ENCODE measurements at places on chromosomes 11 and 22.

GRCh38 chr11:101960231-101960630, 43.9 kb upstream of the ANGPTL5 start:
- no peak for DNase-seq

DNA sequence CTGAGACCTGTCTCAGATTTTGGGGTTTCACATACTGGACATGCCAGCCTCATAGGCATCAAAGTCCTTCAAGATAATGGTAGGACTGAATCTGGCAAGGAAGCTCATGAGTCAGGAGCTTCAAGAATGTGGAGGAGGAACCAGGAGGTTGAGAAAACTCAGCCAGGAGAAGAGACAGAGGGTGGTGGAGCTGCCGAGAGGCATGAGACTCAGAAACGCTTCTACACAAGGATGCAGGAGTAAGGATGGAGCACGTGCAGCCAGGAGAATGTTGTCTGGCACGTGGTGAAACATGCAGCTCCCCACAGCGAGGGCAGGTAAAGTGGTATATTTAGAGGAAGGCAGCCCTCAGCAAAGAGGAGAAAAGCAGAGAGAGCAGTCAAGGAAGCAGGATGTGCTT, 148.7 kb upstream of the ISX start:
- no peak for DNase-seq

GRCh38 chr11:14347991-14348390, 11.0 kb downstream of the RRAS2 start:
- no peak for DNase-seq

DNA sequence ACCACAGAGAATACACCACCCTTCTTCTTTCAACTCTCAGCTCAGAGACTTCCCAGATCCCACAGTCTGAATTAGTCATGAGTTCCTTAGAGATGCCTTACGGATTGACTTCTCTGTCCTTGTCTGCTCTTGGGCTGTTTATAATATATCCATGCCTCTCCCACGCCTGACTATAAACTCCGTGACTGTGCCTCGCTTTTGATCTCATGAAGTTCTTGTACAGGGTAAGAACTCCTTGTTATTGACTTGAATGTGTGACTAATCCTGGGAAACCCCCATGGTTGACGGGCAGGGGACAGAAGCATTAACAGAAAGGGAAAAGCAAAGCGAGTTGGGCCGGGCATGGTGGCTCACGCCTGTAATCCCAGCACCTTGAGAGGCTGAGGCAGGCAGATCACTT, 62.4 kb upstream of the POU2AF1 start:
- peak; percentile 51 for DNase-seq

DNA sequence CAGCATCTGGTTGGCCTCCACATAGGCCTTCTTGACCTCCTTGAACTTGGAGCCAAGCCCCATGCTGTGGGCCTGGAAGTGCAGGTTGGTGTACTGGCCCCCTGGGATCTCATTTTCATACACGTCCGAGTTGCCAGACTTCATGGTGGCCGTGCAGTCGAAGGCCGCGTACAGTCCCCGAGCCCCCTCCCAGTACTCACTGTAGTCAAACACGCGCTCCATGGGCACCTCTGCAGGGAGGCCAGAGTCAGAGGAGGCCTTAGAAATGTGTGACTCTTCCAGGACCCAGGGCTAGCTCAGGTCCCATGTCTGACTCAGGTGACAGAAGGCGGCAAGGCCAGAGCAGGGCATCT, 6.7 kb upstream of the LRFN4 start:
- DNase-seq: no peak

- no peak for DNase-seq
Observed at GRCh38 chr11:67628710-67629385, 889 bp downstream of the NUDT8 start.

- DNase-seq: no peak
Observed at GRCh38 chr11:62882431-62882749, 1.7 kb downstream of the SLC3A2 start.

DNA sequence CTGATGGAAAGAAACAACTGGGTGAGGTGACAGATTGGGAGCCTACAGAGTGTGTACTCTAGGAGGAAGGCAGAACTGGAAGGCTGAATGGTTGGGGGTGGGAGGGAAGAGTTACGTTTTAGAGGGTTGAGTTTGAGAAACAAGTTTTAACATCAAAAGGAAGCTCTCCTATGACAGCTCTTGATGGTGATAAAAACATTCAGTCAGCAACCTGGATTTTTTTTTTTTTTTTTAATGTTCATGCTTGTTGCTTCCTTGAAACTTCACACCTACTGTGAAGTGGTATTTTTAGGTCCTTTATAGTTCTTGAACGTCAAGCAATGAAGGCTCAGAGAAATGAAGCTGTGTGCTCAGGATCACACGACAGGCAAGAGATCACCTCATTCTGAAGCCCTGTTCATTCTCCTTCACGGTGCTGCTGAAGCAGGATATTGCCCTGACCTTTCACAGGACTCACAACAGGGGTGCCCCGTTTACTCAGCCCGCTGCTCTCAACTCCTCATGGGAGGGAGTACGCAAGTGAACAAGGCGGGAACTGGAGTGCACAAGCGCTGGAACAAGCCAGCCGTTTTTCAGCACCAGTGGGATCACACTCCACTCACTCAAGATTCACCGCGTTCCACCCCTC, 1.6 kb upstream of the TMEM109 start:
- DNase-seq: no peak

- no peak for DNase-seq
Observed at GRCh38 chr22:30115705-30116104, 35.4 kb downstream of the HORMAD2 start.

DNA sequence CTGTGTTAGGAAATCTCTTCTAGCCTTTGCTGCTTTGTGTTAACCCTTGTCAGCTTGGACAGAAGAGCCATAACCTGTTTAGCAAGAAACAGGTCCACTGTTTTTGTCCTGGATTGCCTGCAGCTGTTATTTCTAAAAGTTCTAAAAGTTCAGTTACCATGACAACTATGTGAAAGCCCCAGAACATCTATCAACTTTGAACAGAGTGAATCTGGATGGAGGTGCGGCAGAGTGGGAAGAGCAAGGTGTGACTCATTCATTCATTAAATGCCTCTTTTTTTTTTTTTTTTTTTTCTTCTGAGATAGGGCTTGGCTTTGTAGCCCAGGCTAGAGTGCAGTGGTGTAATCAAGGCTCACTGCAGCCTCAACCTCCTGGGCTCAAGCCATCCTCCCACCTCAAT, 50.5 kb downstream of the RBX1 start:
- DNase-seq: no peak

GRCh38 chr11:71582309-71582895, at the start of gene KRTAP5-11:
TSS of gene KRTAP5-11 (minus strand) at chr11:71582875. CDS start at chr11:71582837, 38 bp downstream.
- no peak for DNase-seq

- DNase-seq: no peak
Observed at GRCh38 chr11:5712507-5712906, 22.9 kb downstream of the TRIM22 start.

GRCh38 chr11:102385085-102386007, 38.3 kb downstream of the BIRC2 start:
- DNase-seq: no peak

DNA sequence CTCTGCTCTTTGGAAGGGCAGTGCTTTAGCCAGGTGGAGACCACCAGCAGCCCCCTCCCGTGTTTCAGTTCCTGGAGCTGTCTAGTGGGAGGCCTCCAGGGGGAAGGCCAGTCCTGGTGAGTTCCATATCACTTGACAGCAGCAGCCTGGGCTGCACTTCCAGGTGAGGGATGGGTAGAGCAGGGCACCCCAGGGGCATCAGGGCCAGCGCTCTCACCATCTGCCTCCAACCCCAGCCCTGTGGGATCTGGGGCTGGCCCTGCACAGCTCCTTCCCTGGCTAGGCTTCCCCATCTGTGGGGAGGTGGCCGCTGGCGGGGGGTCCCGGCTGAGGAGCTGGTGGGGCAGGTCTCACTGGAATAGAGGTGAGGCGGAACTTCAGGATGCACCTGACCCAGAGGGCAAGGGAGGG, 60.5 kb downstream of the MORC2 start:
- no peak for DNase-seq

DNA sequence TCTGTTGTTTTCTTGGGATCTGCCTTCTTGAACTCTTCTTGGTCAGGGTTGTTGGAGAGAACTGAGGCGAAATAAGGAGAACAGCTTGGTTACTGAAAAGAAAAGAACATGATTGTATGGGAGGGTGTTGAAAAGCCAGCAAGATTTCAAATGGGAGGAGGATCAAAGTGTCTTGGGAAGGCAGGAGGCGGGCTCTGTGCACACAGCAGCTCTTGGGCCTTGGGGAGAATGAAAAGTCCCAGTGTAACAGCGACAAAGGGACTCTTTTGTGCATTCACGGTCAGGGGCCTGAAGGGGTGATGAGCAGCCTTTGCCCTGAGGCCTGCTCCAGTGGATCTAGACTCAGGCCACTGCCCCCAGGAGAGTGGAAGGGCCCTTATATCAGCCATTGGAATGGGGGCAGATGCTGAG, 135.4 kb downstream of the ADAMTS15 start:
- no peak for DNase-seq

GRCh38 chr11:98177925-98178324, 842.8 kb upstream of the CNTN5 start:
- DNase-seq: no peak

DNA sequence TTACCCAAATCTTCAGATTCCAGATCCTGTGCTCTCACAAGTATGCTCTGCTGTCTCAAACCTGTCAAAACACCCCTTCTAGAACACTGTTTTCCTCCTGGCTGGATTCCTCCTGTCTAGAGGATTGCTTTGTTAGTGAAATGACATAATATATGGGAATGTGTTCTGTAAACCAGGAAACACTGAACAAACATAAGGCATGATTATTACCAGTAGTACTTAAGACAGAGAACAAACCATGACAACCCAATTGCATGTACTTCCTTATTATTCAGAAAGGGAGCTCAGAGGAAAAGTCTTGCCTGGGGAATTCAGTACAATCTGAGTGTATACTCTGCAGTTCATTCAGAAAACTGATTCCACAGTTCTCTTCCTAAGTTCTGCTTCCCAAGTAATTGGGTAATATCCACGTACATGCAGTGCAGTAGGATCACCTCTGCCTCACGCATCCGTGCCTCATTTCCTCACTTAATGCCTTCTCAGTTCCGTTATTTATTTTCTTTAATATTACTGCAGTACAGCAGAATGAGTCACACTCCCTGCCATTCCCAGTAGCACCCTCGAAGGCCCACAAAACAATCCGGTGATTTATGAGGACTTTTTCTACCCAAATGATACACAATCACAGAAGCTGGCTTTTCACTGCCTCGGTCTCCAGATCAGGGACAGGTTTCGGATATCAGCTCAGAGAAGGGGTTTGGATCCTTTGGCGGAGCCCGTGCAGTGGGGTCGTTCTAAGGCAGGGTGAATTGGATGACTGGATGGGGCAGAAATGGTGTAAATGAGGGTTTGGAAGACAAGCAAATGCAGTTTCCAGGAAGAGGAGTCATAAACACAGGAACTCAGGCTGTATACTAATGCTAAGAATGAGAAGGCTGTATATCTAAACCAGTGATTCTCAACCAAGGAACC, 896.9 kb downstream of the KCNA4 start:
- peak; percentile 37 for DNase-seq

- DNase-seq: peak; percentile 51
Observed at GRCh38 chr22:25368271-25368670, 148.8 kb downstream of the CRYBB2 start.

GRCh38 chr11:72072348-72072747, 8.0 kb downstream of the NUMA1 start:
- DNase-seq: peak; percentile 60

DNA sequence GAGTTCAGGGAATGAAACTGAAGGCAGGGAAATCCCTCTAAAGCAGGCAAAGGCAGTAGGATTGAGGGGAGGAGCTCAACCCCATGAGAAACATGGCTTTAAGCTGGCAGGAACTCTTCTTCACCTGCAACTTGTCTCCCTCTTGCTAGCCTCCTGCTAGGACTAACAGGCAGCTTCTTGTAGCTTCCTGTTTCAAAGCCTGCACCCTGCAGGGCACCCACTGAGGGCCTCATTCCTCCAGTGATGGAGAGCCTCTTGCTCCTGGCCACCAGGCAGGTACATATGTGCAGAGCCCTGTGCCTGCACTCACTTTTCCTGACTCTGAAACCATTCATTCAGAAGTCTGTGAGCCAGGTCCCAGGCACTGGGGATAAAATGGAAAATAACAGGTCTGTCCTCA, 137.0 kb downstream of the SERGEF start:
- no peak for DNase-seq

- peak; percentile 48 for DNase-seq
Observed at GRCh38 chr11:19345848-19346681, 105.3 kb upstream of the E2F8 start.

DNA sequence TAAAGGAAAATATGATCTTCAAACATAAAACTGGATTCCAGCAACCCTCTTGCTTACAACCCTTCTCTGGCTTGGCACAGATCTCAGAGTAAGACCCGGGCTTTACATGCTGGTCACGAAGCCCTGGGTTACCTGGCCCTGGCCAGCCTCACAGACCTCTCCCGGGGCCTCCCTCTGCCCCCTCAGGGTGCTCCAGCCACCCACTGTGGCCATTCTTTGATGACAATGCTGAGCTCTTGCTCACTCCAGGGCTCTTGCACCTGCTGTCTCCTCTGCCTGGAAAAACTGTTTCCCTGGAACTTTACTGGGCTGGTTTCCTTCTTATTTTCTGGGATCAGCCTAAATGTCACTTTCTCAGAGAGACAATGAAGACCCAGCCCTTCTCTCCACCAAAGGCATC, 43.9 kb downstream of the C11orf96 start:
- no peak for DNase-seq

DNA sequence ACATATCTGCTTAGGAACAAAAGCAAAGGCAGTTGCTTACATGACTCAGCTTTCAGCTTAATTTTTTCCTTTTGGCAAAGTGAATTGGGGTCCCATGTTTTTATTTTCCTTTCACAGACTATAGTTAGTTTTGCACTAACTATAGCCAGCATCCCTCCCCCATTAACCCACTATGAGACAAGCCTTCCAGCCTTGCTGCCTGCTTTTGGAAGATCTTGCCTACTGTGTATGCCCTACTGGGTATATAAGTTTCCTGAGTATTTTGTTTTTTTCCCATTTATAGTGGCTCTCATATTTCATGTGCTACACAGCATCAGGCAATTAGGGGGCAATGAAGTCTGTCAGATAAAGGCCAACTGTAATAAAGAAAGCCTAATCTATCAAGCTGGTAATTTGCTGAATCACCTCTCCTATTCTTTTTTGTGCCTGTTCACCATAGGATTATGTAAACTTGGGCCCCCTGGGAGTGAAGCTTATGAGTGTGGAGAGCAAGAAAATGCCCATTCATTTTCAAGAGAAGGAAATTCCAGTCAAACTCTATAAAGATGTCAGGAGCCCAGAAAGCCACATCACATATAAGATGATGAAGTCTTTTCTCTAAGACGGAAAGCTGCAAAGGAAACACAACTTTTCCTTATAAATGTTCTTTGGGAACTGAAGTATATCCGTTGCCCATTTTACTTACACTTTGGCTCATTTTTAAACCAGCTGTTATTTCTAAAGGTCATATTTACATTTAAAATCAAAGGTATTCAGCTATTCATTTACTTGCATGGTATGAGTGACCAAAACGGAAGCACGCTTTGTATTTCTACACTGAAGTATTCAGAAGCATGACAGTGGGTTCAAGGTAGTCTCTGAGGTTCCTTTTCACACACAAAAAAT, 64.0 kb downstream of the CCDC83 start:
- no peak for DNase-seq

All from hepatic stellate cell (primary cell).